ENCODE measurements at places on chromosomes 16 and 17.

DNA sequence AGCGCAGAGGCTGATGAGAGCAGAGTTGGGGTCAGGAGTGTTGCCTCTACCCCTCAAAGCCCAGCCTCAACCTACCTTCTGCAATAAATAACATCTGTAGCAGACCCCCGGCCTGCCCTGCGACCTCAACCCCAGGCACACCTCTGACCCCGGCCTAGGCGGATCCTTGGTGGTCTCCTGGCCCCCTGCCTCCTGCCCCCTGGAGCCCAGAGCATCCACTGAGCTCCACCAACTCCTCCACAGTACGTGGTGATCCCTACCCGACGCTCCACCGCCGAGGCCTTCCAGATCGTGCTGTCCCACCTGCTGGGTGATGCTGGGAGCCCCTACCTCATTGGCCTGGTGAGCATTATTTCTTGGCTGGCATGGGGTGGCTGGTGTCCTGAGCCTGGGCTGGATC is 1.9 kb upstream of the LAT start:
- H3K4me1 ChIP-seq: no peaks in the 10 kb centered on the region
- no peak for DNase-seq
- no peak overlapping the region for H3K27ac ChIP-seq
- no peaks in the 10 kb centered on the region for H3K27me3 ChIP-seq
- peaks cover 99% of the 10 kb centered on the region for H3K36me3 ChIP-seq
- H3K4me3 ChIP-seq: no peak overlapping the region

GRCh38 chr17:82120148-82120547 is 22.1 kb upstream of the FASN start:
- no peak overlapping the region for H3K4me3 ChIP-seq
- H3K27me3 ChIP-seq: no peaks in the 10 kb centered on the region
- H3K36me3 ChIP-seq: no peaks in the 10 kb centered on the region
- H3K4me1 ChIP-seq: no peaks in the 10 kb centered on the region
- DNase-seq: no peak
- no peak overlapping the region for H3K27ac ChIP-seq

DNA sequence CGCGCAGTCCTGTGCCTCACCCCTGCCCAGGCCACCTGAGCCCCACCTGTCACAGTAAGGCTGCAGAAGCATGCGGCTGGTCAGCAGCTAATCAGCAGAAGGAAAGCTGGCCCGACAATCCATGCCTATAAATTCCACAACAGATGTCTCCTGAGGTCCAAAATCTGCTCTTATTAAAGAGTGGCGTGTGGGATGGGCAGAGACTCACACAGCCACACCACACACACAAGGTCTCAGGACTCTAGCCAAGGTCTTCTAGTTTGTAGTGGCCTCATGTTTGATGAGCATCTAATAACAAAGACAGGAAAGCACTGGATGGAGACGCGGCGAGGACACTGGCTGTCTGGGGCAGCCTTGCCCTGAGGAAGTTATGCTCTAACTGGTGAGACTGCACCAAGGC is 55.9 kb downstream of the ANKRD11 start:
- H3K27ac ChIP-seq: no peak overlapping the region
- H3K4me3 ChIP-seq: no peak overlapping the region
- H3K4me1 ChIP-seq: peaks cover 67% of the 10 kb centered on the region
- no peaks in the 10 kb centered on the region for H3K27me3 ChIP-seq

GRCh38 chr17:68542698-68543463 is 30.7 kb downstream of the PRKAR1A start:
- peaks cover 4% of the 10 kb centered on the region for H3K4me1 ChIP-seq
- no peaks in the 10 kb centered on the region for H3K27me3 ChIP-seq
- H3K27ac ChIP-seq: no peak overlapping the region

- peaks cover 12% of the 10 kb centered on the region for H3K27me3 ChIP-seq
- no peak overlapping the region for H3K4me3 ChIP-seq
- H3K36me3 ChIP-seq: no peaks in the 10 kb centered on the region
- no peak for DNase-seq
- H3K27ac ChIP-seq: no peak overlapping the region
- no peaks in the 10 kb centered on the region for H3K4me1 ChIP-seq
These were observed 29.4 kb downstream of the ADAM11 start for GRCh38 chr17:44788139-44788538.

- H3K4me3 ChIP-seq: no peak overlapping the region
- no peaks in the 10 kb centered on the region for H3K27me3 ChIP-seq
- H3K36me3 ChIP-seq: no peaks in the 10 kb centered on the region
- no peak overlapping the region for H3K27ac ChIP-seq
- H3K4me1 ChIP-seq: peaks cover 17% of the 10 kb centered on the region
These were observed 17.2 kb downstream of the COPRS start for GRCh38 chr17:31841850-31842194.
